Suppressor macrophage treated with lipopolysaccharide for 4 hours (primary cell): ENCODE measurements at places on chromosomes 1 and 21.

- DNase-seq, result peak; percentile 65
Observed at GRCh38 chr1:155006601-155007101, 4.0 kb downstream of the ZBTB7B start.

GRCh38 chr1:113692342-113692741 is 66.9 kb downstream of the PHTF1 start:
- no peak for DNase-seq

DNA sequence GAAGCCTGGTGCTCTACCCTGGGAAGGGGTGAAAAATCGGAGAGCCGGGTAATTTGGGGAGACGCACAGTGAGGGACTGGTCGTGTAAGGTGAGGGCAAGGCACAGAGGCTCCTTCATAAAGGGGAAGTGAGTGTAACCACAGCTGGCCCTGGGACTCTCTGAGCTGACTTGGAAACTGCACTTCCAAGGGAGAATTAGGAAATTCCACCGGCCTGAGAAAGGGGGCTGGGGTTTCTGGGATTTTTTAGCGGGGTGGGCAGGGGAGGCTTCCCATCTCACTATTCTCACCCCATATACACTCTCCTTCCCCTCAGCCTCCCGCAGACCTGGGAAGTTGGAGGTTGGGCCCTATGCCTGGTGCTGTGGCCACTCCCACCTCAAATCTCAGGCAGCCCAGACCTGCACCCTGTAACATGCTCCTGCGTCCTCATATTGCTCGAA is 88.3 kb upstream of the IPO9 start:
- peak; percentile 65 for DNase-seq

GRCh38 chr1:118949315-118949714 is 38.8 kb downstream of the TBX15 start:
- no peak for DNase-seq

GRCh38 chr1:83626603-83627002 is 372.3 kb downstream of the TTLL7 start:
- no peak for DNase-seq

DNA sequence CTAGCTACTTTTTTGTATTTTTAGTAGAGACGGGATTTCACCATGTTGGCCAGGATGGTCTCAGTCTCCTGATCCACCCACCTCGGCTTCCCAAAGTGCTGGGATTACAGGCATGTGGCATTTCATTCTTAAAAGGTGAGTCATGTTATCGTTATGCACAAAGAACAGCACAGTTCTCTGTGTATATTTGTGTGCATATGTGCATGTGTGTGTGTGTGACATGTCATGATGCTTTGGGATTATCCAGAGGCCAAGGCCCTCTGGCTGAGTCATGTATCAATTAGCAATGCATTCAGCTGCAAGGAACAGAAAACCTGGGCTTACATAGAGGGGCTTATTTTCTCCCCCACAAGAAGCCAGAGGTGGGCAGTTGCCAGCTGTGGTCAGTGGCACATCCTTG is 301.7 kb upstream of the KAZN start:
- DNase-seq, result no peak

DNA sequence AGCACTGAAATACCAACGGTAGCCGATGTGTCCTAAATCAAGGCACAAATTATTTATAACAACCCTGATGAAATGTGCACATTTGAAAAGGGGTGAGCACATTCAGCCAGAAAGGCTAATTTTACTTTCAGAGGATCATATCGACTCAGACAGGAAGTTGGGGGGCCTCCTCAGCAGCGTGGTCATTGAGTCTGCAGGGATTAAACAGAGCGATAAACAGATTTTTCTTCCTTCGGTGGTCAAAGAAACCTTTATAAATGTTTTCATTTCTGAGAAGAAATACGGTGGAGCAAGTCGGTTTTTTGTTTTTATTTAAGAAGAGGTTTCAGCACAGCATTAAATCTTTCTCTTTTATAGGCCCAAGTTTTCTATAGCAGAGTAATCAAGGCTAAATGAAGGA is 45.7 kb downstream of the PGM1 start:
- no peak for DNase-seq

GRCh38 chr1:17355898-17356297 is 16.1 kb upstream of the PADI6 start:
- DNase-seq, result no peak

GRCh38 chr1:153539395-153540093 is 1.2 kb downstream of the S100A5 start:
- no peak for DNase-seq

GRCh38 chr1:43605157-43605556 is 44.8 kb upstream of the KDM4A start:
- no peak for DNase-seq

DNA sequence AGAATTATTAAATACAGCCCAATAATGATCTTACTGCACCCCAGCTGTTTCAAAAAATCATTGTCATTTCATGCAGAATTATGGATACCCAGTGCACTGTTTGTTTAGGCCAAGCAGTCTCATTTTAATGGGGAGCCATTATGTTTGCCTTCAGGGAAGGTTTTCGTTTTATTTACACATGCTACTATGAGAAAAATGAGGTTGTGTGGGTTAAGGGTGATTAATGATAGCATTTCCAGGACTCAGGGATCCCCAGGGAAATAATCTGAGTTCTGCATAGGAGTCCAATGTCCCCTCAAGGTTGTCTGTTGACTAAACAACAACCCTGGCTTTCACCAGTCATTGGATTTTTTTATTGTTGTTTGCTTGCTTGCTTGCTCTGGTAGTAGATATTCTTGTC is 71.0 kb upstream of the ZP4 start:
- DNase-seq, result no peak

DNA sequence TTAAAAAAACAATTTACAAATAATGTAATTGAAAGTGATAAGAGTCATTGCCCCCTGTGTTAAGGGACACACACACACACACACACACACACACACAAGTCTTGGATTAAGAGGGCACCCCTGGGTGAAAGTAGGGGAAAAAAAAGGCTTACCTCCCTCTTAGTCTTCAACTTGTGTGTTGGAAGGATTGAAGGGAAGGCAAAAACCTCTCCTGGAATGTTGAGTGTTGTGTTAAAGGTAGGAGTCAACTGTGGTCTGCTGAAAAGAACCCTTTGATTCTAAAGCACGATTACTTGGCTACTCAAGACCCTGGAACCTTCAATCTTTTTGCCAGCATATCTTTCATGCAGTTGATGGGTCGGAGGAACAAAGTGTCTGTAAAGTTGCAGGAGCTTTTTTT is 6.4 kb downstream of the PBX1 start:
- DNase-seq, result no peak

GRCh38 chr1:93680420-93681100 is 1.1 kb downstream of the BCAR3 start:
- DNase-seq, result peak; percentile 69

- DNase-seq, result peak; percentile 67
Observed at GRCh38 chr1:153652805-153653500, 5.5 kb upstream of the SNAPIN start.

DNA sequence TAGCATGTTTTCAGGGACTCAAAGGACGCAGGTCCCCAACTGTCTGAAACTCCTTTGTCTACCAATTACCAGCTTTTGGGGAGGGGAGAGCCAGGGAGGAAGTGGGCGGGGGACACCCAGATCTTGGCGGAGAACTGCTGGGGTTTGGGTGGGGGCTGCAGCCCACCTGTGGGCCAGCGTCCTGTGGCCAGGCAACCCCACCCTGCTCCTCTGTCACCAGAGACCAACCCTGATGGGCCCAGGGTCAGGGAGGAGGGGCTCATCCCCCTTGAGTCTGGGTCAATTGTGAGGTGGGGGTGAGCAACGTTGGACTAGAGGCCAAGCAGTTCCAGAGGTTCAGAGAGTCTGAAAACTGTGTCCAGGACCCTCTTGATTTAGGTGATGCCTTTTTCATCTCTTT is 96.1 kb upstream of the TARDBP start:
- DNase-seq, result no peak

GRCh38 chr1:99814373-99814900 is 35.7 kb upstream of the AGL start:
- no peak for DNase-seq

DNA sequence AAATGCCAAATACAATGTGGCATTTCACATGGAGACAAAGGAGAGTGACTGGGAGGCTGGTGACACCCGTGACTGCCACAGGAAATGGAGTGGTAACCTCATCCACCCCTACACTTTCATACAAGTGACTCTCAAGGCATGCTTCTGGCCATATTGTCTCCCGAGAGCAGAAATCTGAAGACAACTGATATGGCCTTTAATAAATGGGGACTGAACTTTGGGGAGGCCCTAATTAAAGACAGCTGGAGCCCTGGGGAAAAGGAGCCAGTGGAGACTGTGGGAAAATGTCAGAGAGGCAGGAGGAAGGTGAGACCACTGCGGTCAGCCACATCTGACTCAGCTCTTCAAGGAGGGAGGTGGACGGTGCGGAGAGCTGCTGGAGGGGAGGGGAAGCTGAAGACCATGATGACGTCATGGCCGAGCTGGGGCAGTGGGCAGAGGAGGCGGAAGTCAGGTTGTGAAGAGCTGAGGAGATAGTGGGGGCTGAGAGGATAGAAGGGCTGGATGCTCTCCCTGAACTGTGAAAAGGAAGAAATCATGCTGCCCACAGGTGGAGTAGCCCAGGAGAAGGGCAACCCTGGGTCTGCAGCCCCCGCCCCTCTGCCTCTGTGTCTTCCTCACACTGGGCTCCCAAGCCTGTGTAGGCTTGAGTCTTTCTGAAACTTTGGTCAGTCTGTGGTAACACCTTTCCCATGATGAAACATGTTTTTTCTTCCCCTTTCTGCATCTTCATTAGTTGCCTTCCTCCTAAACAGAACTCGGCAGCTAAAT is 14.0 kb upstream of the NCF2 start:
- DNase-seq, result peak; percentile 77

- DNase-seq, result peak; percentile 8
Observed at GRCh38 chr1:155776414-155776813, 80.6 kb downstream of the GON4L start.

- peak; percentile 69 for DNase-seq
Observed at GRCh38 chr1:178093951-178094738, at the start of gene RASAL2. TSS of gene RASAL2 (plus strand) at chr1:178094104. CDS start at chr1:178094493, 389 bp downstream.

DNA sequence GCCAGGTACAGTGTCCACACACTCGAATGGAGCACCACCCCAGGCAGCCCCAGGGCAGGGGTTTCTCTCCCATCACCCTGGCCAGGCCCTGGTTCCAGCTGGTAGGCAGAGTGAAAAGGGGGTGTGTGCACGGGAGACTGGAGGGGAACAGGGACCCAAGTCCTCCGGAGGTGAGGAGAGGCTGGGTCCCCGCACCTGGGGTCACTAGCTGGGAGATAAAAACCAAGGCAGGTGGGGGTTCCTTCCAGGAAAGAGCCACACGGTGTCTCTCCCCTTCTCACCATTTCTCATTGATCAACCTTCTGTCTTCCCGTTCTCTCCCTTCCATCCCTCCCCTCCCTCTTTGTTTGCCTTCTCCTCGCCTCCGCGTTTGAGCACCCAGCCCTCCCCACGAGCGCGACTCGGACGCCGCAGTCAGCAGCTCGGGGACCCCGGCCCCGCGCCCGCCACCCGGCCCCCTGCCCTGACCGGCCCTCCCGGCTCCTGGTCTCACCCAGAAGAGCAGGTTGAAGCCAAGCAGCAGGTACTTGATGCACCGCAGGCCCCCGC is 358 bp downstream of the TSPAN2 start:
- no peak for DNase-seq

- no peak for DNase-seq
Observed at GRCh38 chr1:107623431-107623830, 341.5 kb downstream of the VAV3 start.

- DNase-seq, result no peak
Observed at GRCh38 chr1:242567596-242567995, 43.1 kb upstream of the PLD5 start.

DNA sequence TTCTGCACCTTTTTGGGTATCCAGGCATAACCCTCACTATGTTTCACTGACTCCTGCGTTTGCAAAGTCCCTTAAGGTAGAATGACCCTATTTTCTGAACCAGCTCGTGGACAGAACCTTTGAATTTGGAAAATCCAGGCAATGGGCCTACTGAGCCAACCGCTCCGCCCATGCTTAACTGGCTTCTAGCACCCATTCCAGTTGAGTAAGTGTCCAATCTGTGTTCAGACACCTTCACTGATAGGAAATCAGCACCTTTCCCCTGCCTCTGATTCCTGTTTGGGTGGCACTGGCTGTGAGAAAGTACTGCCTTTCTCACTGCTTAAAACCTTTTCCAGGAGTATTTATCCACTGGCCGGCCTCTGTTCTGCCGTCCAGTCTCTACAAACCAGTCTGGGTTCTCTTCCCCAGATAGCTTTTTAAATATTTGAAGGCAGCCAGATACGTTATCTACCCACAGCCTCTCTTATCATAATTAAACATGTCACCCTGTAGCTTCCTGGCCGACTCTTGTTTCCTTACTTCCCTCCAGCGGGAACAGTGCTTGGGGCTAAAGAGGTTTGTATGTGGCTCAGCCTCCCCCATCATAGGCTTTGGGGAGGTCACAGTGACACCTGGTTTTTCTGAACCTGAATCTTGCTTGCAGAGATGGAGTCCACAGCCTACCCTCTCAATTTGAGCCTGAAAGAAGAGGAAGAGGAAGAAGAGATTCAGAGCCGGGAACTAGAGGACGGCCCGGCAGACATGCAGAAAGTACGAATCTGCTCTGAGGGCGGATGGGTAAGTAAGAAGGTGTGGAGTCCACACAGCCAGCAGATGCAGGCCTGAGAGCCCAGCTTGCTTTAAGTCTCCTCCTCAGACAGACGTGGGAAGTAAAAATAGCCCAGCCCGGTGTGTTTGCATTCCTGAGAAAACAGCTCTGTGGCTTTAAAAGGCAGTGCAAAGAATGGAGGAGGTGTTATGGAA is 1.3 kb downstream of the POGK start:
- peak; percentile 37 for DNase-seq

DNA sequence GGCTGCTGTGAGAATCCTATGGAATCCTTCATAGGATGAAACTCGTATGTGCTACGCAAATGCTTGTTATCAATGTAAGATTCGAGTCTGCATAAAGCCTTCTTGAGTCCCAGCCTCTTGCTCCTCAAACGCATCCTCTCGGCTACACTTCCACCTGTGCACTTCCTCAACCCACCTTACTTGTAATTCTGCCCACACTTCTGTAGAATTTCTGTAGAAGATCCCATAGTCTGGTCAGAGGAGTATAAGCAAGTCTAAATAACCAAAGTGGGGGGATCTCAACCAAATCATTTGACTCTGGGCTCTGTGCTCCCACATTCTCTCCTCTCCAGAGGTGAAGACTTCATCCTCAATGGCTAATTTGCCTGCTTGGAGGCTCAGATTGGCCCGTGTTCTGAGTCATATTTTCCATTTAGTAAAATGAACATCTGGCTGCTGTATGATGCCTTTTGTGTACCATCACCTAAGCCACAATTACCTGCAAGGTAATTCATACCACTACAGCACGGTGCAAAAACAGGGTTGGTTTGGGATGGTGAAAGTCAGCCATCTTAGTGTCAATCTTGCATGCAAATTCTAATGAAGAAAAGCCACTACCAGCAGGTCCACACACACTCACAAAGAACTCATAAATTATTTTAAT is 63.2 kb downstream of the ITPKB start:
- no peak for DNase-seq

DNA sequence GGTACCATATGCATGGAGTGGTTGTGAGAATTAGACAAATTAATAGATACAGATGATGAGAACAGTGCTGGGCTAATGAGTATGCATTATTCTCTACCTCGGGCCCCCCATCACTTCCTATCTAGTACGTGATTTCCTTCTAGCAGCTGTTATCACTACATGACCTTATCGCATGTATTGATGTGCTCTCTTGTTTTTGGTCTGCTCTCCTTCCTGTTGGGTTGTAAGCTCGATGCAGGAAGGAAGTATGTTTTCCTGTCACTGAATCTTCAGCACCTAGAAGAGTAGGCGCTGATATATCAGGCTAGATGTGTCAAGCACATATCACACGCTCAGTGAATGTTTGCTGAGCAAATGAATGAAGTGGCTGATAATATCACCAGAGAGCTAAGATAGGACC is 43.9 kb upstream of the IFNAR2 start:
- no peak for DNase-seq

- no peak for DNase-seq
Observed at GRCh38 chr1:240391660-240392260, 220.2 kb downstream of the GREM2 start.
